NT2/D1 (cell line): ENCODE measurements at places on chromosomes 16 and 17.

DNA sequence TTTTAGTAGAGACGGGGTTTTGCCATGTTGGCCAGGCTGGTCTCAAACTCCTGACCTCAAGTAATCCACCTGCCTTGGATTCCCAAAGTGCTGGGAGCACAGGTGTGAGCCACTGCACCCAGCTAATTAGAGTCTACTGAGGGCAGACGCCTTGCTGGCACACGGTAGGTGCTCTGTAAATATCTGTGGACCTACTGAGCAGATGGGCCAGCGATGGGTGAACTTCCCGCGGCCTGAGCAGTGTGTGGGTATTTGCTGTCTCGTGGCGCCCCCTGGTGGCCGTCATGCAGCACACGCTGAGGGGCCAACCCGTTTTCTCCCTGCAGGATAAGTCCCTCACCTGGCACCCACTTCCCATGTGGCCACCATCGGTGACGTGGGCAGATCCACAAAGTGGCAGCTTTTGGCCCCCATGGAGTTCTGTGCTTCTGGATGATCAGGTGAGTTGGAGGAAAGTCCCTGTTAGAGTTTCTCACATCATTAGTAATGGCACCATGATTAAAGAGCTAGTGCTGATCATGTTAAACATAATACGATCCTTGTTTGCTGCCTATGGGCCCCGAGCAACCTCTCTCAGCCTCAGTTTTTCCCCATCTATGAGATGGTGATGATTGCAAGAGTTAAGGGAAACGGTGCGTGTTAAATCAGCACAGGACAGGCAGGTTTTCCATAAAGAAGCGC is 40.7 kb downstream of the ZDHHC7 start:
- DNase-seq: peak; percentile 71

DNA sequence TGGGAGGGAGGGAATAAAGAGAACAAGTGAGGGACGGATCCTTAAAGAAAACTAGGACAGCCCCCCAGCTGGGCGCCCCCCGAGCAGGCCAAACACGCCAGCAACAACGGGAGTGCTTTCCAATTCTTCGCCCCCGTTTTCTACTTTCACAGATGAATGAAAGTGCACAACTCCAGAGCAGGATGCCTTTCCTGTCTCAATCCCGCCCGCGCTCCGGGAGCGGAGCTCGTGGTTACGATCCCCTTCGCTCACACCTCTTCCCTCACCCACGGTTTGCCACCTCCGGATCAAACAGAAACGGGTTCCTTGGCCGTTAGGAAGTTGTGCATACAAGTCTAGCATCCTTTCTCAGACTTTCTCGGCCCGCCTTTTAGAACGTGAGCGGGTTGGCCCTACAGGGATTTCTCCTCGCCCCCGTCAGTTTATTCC is 680 bp downstream of the SKA2 start:
- DNase-seq: peak; percentile 15

GRCh38 chr17:27920569-27920968 is 27.4 kb upstream of the LYRM9 start:
- no peak for DNase-seq

DNA sequence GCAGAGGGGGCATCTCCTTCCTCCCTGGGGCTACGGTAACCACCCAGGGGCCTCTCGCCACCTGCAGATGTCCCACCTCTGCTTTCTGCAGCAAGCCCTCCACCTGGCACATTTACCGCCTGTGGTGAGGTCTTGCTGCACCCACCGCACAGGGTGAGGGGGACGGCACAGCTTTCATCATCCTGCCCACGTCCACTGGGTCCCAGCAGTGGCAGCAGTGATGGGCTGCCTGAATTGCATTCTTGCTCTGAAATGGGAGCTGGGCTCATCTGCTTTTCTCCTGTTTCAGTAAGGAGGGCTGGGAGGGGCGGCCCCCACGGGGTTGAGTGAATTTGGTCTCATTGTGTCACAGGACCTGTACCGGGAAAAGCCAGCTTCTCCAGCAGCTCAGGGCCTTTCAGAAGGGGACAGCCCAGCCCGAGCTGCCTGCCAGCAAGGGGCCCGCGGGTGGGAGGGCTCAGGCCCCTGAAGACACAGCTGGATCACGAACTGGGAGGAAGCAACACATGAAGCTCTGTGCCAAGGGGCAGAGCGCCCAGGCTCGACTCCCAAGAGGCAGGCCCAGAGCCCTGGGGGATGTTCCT is 12.7 kb downstream of the DNAAF8 start:
- no peak for DNase-seq

DNA sequence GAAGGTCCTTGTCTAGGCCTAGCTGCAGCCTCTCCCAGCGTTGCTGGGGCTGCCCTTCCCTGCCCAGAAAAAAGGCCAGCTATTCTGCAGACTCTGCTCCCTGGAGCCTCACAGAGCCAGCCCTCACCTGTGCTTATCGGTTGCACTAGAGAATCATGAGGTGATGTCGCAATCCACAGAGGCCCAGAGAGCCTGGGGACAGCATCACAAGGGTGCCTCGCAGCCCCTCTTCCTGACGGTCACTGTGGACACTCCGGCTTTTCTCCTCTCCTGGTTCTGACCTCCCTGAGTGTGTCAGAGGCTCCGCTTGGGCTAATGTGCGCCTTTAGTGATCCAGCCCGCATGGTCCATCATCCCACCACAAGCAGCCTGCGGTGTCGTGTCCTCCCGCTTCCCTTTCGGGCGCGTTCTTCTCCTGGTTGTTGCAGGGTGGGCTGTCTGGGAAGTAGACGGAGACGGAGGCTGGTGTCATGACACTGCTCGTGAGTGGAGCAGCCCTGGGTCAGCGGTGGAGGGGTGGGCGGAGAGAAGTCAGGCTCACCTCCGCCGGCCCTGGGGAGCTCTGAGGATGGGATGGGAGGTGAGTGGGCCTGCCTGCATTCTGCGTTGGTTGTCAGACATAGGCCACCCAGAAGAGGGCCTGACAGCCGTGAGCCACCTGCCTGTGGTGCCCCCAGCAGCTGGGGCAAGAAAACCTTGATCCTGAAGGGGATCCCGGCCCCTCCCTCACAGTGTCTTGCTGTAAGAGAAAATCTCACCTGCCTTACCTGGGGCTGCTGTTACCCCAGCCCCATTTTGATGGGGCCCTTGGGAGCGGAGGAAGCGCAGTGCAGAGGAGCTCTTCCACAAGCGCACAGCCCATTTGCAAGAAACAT is 165.9 kb upstream of the CHMP6 start:
- no peak for DNase-seq

DNA sequence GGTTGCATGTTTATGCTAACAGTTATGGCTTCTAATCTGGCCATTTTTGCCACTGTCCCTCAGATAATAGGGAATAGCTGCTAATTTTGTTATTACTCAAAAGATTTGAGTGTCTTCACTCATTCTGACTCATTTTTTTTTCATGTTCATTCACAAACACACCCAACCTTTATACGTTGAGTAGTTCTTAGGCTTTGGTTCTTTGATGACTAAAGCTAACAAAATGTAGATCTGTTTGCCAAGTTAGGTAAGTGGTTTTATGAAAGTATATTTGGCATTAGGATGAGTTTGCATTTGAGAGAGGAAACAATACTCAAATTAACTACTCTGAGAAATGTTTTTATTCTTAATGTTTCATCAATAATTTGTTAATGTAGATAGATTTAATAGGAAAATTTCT is 3.6 kb downstream of the MAP2K4 start:
- no peak for DNase-seq

DNA sequence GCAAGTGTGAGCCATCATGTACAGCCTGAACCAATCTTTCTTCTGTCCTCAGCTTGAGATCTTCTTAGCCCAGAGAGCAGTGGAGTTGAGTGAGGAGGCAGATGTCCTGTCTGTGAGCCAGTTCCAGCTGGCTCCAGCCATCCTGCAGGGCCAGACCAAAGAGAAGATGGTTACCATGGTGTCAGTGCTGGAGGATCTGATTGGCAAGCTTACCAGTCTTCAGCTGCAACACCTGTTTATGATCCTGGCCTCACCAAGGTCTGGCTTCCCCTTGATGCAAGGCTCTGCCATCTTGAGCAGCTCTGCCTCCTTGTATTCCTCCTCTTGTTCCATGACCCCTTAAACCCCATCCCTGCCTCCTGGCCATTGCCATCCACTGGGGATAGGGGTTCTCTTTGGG is 9.6 kb downstream of the CDK5RAP3 start:
- DNase-seq: no peak

GRCh38 chr17:51045621-51046020 is 75.0 kb downstream of the SPAG9 start:
- peak; percentile 23 for DNase-seq

GRCh38 chr17:43465049-43465448 is 18.7 kb upstream of the DHX8 start:
- DNase-seq: no peak

DNA sequence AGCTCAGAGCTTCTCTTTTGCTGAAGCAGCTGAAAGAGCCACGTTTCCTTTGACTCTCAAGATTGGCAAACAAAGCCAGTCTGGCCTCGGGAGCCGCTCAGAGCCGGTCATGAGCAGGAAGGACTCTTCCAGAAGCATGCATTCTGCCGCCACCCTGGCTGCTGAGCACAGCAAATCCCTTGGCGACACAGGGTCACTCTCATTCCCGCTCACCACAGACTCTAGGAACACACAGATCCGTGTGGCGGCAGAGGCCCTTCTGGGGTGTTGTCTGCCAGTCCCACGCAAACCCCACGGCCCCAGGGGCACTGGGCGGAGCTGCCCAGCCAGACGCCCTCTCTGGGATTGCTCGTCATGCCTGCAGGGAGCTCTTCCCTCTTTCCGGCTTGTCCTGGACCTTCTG is 157.0 kb downstream of the C16orf95 start:
- DNase-seq: no peak

GRCh38 chr17:78665952-78666920 is 89.0 kb upstream of the DNAH17 start:
- DNase-seq: no peak

DNA sequence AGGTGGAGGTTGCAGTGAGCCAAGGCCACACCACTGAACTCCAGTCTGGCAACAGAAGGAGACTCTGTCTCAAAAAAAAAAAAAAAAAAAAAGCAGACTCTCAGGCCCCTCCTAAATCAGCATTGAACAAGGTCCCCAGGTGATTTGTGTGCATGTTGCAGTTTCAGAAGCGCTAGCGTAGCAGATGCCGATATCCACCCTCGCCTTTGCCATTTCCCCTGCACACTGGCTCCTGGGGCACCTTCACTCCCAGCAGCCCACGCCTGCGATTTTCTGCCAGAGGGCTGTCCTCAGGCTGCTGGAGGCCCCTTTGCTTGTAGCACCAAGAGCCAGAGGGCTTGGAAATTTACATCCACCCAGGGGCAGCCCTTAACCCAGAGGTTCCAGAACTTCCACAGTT is 95.6 kb downstream of the WSCD1 start:
- no peak for DNase-seq

DNA sequence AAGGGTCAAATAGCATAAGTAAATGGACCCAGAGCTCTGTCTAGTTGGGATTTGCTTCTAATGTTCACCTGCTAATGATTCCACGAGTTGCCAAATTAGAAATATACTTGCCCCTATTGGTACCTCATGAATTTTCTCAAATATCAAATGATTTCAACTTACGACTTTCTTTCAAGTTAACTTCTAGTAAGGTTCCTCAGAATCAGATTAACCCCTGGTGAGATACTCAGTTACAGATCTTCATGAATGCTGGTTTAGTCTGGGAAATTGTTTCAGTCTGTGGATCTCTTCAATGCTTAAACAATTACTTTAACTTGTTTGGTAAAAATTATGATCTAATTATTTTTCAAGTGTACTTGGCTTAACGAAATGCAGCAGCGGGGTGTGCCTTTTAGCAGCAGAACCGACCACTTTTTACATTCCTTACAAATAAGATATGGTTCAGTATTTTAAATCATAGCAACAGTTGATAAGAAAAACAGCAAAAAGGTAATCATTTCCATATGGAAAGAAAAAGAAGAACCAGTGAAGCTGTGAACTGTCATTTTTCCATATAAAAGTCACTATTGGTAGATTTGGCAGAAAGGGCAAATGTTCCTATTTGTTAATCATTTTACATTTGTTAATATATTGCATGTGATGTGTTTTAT is 34.5 kb downstream of the TUBD1 start:
- no peak for DNase-seq

GRCh38 chr16:16042076-16042475 is 92.7 kb downstream of the ABCC1 start:
- DNase-seq: no peak

GRCh38 chr17:48016112-48016511 is 21.5 kb downstream of the COPZ2 start:
- no peak for DNase-seq

GRCh38 chr16:23016368-23016767 is 132.9 kb downstream of the USP31 start:
- DNase-seq: no peak

DNA sequence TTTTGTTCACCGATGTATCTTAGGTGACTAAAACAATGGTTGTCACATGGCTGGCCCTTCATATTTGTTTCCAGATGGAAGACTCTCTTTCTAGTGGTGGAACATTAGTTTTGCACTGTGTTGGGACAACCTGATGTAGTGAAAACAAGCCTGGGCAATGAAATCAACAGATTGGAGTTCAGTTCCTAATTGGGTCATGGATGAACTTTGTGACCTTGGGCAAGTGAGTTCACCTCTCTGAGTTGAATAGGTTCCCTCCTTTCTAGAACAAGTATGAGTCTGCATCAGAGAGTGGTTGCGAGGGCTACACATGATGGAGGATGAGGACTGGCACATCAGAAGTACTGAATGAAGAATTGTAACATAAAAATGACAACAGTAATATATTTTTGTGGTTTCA is 2.1 kb upstream of the NKD1 start:
- DNase-seq: no peak

DNA sequence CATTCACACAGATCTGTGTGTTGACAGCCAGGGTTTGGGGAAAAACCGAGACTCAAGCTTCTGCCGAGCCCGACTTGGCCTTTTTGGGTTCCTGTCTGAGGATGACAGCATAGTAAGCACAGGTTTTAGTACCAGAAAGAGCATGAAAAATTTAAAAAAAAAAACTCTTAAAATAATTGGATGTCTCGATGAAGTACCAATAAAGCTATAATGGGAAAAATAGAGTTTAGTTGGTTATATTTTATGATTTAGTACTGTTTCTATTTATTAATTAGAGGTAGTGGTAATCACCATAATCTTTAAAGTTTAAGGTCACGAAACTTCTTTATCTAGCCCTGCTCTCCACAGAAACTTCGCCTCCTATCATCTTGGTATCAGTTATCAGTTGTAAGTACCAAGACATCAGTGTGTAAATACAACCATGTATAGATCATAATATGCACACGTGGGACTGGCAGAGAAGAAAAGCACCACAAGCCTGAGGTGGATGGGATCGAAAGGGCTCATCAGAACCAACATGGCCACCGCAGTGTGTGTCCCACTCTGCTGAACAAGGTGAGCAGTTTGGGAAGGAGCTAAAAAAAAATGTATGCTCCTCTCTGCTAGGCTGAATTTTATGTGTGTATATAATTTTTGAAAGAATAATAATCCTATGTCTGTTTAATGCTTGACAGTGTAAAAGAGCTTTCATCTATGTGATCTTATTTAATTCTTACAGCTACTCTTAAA is 14.4 kb upstream of the EEF2K start:
- DNase-seq: no peak

- DNase-seq: no peak
Measured at GRCh38 chr17:44872131-44872768, 24.6 kb downstream of the HIGD1B start.

GRCh38 chr16:8483396-8483795 is 106.9 kb downstream of the TMEM114 start:
- no peak for DNase-seq
